ENCODE measurements at places on chromosomes 11 and 22. TPM values are rescaled to one million over a fixed set of nuclear protein-coding genes. Genes with fewer than 3 reads are reported as not detected.

DNA sequence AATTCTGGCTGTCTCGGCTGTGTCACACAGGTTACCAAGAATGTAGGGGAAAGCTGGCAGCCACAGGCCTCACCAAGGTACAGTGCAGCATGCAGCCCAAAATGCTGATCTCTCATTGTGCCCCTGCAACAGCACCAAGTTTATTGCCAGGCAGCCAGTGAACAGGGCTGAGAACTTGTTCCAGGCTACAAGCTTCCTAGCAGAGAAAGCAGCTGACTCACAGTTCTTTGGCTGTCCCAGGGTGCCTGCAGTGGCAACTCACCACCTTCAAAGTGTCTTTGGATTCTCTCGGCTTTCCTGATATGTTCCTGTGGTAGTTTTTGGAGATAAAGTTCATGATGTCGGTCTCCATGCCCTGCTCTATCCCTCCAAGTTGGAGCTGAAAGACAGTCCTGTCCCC, 719.1 kb upstream of the ANO3 start:
- no peak overlapping the region for H3K4me3 ChIP-seq
- no peaks in the 10 kb centered on the region for H3K27me3 ChIP-seq
- no peaks in the 10 kb centered on the region for H3K4me1 ChIP-seq
- H3K27ac ChIP-seq = no peak overlapping the region

Gene UBQLN3
- total RNA-seq = 0.16 TPM

GRCh38 chr22:27598792-27599191, 202.8 kb downstream of the MN1 start:
- no peaks in the 10 kb centered on the region for H3K4me1 ChIP-seq
- H3K27ac ChIP-seq = no peak overlapping the region
- H3K4me3 ChIP-seq = no peak overlapping the region

Gene NLRP6
- not detected for total RNA-seq

DNA sequence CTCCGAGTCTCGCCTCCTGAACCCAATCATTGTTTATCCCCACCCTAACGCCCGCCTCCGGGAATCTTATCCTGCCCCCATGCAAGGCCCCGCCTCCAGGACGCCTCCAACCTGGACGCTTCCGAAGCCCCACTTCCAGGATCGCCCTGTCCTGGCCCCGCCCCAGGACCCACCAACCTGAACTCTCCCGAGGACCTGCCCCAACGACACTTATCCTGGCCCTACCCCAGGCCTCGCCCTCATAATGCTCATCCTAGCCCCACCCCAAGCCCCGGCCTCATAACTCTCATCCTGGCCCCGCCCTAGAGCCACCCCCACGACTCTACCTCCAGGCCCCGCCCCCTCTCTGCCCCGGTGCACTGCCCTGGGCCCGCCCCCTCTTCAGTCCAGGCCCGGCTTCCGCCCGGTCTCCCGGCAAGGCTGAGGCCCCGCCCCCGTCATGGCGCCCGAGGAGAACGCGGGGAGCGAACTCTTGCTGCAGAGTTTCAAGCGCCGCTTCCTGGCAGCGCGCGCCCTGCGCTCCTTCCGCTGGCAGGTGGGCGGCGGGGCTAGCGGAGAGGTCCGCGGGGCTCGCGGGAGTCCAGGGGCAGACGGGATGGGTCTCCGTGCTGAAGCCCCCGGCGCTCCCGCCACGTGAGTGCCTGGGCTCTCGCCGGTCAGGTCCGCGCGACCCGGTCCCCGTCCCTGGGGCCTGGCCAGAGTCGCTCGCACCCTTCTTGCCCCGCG, 45.7 kb upstream of the DEFB108B start:
- no peaks in the 10 kb centered on the region for H3K27me3 ChIP-seq
- H3K4me3 ChIP-seq = peak overlapping the region; percentile 81
- no peaks in the 10 kb centered on the region for H3K36me3 ChIP-seq
- H3K4me1 ChIP-seq = peaks cover 7% of the 10 kb centered on the region

Gene NTM
- 0.69 TPM for total RNA-seq

DNA sequence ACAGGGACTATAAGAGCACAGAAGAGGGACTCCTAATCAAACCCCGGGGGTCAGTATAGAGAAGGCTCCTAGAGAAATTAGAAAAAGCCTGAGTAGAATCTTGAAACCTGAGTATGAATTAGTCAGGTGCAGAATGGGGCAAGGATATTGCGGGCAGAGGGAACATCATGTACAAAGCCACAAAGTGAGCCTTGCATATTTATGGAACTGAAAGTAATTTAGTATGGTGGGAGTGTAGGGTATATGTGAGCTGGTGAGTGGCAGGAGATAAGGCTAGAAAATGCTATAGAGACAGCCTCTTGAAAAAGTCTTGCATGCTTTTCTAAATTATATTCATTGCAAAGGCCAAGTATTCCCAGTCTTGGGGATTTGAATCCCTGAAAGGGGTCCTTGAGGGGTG, 93.7 kb downstream of the STIM1 start:
- peaks cover 16% of the 10 kb centered on the region for H3K4me1 ChIP-seq
- H3K27me3 ChIP-seq = no peaks in the 10 kb centered on the region
- no peak for DNase-seq
- H3K36me3 ChIP-seq = no peaks in the 10 kb centered on the region
- no peak overlapping the region for H3K4me3 ChIP-seq
- H3K27ac ChIP-seq = no peak overlapping the region

Gene NLRP14
- not detected for total RNA-seq

GRCh38 chr22:43867839-43868635, 5.7 kb upstream of the SULT4A1 start:
- H3K4me3 ChIP-seq = no peak overlapping the region
- H3K36me3 ChIP-seq = no peaks in the 10 kb centered on the region

Gene OR4A16
- not detected for total RNA-seq

DNA sequence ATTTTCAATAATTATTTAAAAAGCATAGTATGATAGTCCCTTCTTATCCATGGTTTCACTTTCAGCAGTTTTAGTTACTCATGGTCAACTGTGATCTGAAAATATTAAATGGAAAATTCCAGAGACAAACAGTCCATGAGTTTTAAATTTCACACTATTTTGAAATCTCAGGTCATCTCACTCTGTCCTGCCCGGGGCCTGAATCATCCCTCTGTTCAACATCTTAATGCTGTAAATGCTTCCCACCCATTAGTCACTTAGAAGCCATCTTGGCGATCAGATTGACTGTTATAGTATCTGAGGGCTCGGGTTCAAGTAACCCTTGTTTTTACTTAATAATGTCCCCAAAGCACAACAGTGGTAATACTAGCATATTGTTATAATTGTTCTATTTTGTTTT, 1509.3 kb downstream of the FAM181B start:
- no peaks in the 10 kb centered on the region for H3K27me3 ChIP-seq
- H3K27ac ChIP-seq = no peak overlapping the region
- no peak overlapping the region for H3K4me3 ChIP-seq
- H3K36me3 ChIP-seq = no peaks in the 10 kb centered on the region

- H3K27me3 ChIP-seq = no peaks in the 10 kb centered on the region
- DNase-seq = peak; percentile 86
- peak overlapping the region; percentile 85 for H3K27ac ChIP-seq
Observed at GRCh38 chr22:17570851-17571631, 7.7 kb downstream of the SLC25A18 start.

Gene TMEM138
- total RNA-seq = 16.5 TPM

DNA sequence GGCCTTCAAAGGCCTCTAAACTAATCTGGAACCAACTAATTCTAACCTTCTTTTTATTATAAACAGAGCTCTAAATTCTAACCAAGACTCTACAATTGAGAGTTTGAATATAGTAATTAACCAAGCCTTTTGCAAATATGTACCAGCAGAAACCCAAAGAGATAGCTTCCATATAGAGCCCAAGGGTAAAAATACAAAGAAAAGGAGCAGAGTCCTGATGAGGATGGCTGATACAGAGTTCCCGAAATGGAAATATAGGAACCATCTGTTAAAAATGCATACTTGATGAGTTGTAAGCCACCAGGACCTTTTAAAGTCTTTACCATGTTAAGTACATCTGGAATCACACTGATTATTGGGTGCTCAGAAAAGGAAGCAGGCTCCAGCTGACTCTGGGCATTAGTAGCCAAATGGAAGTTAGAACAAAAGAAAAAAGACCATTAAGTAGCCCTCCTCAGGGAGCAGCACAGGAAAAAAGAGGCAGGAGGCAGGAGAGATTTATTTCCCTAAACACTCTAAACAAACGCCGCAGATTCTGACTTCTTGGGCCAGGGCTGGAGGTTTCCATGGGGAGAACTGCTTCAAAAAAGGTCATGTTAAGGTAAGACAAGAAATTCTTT, 463.1 kb upstream of the FAT3 start:
- DNase-seq = no peak
- H3K4me3 ChIP-seq = no peak overlapping the region
- no peaks in the 10 kb centered on the region for H3K4me1 ChIP-seq
- no peaks in the 10 kb centered on the region for H3K36me3 ChIP-seq
- H3K27ac ChIP-seq = no peak overlapping the region

Measured in heart left ventricle (tissue), 16 donors.